ENCODE measurements at places on chromosomes 16 and 17.

DNA sequence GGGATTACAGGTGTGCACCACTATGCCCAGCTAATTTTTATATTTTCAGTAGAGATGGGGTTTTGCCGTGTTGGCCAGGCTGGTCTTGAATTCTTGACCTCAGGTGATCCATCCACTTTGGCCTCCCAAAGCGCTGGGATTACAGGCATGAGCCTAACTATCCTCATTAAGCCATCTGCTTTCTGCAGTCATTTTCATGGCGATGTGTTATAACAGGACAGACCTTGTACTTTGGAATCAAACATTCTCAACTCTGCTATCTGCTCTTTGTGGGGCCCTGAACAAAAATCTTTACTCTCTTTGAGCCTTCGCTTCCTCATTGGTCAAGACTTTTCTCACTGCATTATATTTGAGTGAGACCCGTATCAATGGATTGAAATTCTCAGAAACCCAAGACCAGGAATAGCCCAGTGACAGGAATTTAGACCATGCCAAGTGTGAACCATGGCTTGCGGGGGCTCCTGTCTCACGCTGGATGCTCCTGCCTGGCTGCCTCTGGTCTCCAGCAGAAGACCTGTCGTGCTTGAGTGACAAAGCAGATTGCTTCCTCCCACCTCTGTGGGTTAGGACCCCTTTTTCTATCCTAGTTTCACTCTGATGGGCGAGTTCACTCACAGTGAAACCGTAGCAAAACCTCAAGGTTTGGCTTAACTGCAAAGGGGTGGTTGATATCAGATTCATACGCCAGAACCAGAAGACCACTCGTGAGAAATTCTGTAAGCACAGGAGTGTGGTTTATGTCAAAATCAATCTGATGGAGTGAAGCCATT lies 519.1 kb downstream of the MAF start:
- DNase-seq = no peak

DNA sequence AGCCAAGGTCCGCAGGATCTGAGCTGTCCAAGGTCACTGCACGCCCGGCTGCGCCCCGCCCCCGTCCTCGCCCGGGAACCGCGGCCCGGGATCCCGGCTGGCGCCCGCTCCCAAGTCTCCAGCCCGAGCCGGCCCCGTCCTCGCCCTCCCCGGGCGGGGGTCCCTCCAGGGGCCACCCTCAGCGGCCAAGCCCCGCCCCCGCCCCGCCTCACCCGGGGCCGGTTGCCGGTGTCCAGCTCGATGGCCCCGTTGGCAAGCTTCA lies 216 bp downstream of the VPS9D1 start:
- DNase-seq = no peak

DNA sequence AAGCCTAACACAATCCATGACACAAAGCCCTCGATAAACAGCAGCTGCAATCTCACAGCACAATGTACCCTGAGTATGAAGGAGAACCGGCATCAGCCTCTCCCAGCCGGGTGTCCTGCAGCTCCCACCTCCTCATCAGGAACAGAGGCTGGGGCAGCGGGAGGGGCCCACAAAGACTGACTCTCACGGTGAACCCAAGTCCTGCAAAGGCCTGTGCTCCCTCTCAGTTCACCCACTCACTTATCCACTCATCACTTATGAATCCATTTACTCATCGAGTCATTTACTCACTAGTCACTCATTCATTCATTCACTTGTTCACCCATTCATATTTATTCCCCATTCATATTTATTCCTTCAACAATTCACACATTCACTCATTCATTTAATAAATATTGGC lies 11.6 kb downstream of the ZNF423 start:
- no peak for DNase-seq

DNA sequence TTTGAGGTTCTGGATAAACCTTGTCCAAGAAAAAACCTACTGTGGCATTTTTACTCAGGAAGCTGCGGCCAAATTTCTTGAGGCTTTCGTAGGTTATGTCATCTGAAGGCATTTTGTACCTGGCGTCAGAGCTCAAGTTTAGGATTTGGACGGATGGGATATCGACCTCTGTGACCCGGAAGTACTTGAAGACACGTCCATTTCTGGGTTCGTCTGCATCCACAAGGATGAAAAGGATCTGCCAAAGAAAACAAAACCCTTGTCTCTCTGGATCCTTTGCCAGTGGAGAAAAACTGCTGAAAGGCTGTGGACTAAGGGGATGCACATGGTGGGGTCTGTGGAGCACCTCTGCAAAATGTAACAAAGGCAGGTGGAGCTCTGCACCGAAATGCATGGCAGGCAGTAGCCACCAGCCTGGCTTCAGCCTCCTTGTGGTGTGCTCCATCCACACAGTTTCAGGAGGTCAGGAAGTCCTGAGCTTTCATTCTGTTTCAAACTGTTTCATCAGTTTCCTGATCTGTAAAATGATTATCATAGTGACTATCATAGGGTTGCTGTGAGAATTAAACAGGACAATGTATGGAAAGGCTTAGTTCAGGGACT lies 17.0 kb upstream of the UMOD start:
- DNase-seq = no peak

DNA sequence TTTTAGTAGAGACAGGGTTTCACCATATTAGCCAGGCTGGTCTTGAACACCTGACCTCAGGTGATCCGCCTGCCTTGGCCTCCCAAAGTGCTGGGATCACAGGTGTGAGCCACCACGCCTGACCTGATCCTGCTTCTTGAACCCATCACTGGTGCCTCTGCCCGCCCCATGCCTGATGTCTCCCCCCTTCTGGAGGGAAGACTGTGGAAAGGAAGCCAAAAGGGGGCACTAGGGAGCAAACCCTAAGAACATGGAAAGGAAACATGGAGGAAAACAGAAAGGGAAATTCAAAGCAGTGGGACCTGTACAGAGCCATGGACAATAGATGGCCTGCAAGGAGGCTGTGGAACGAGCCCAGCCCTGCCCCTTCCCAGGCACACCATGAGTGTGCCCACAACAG lies 31.1 kb upstream of the FASN start:
- no peak for DNase-seq

GRCh38 chr16:19662351-19662750 lies 55.7 kb downstream of the KNOP1 start:
- no peak for DNase-seq

GRCh38 chr17:39208136-39208535 lies 8.1 kb downstream of the RPL19 start:
- DNase-seq = no peak

GRCh38 chr16:74747-75334 lies 2.4 kb upstream of the RHBDF1 start:
- DNase-seq = no peak

DNA sequence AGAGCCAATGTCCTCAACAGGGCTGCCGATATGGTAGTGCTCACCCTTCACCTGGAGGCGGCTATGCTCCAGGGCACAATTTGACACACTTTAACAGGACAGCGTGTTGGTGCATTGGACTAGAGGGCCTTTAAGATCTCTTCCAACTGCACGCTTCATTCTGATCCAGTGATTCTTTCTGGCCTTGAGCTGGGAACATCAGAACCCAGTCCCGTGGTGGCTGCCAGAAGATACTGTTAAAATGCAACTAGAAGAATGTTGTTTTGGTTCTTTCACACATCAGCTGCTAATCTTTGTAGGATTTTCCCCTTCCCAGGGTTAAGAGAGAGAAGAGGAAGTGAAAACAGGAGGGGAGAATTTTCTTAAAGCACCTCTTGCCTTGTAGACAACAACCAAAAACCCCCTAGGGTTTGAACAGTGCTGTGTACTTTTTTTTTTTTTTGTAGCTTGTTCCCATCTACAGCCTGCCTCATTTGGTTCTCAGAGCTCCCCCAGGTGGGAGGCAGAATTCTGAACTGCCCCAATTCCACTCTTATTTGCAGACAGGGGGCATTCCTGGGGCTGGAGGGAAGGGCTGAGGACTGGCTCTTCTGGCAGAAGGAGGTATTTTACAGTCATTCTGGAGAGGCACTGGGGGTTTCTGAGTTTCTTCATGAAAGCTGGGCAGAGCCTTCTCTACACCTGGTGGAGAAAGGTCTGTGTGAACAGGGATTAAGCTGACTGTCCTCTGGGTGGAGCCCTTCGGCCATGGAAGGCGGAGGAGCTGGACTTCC lies 32.4 kb downstream of the SMARCE1 start:
- DNase-seq = no peak

DNA sequence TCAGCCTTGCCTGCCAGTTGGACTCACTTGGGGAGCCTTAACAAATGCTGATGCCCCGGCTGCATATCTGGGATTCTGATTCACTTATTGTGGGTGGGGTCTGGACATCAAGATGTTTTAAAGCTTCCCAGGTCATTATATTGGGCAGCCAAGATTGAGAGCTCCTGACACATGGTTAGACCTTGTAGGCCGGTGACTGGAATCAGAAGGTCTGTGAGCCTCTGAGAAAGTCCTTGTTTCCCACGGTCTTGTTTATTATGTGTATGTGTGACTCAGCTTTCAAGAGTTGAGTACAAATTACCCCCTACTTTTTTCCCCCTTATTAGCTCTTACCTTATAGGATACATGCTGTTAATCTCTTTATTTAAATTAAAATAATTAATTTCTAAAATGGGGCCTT lies 103.5 kb downstream of the ABCC1 start:
- DNase-seq = no peak

GRCh38 chr16:79045191-79045590 lies 555.3 kb downstream of the MAF start:
- no peak for DNase-seq

GRCh38 chr17:81173762-81174155 lies 7.7 kb upstream of the AATK start:
- no peak for DNase-seq

GRCh38 chr17:78450696-78451345 lies 72.4 kb downstream of the PGS1 start:
- no peak for DNase-seq

- no peak for DNase-seq
These were observed 8.6 kb upstream of the UBE2I start for GRCh38 chr16:1300664-1301476.

DNA sequence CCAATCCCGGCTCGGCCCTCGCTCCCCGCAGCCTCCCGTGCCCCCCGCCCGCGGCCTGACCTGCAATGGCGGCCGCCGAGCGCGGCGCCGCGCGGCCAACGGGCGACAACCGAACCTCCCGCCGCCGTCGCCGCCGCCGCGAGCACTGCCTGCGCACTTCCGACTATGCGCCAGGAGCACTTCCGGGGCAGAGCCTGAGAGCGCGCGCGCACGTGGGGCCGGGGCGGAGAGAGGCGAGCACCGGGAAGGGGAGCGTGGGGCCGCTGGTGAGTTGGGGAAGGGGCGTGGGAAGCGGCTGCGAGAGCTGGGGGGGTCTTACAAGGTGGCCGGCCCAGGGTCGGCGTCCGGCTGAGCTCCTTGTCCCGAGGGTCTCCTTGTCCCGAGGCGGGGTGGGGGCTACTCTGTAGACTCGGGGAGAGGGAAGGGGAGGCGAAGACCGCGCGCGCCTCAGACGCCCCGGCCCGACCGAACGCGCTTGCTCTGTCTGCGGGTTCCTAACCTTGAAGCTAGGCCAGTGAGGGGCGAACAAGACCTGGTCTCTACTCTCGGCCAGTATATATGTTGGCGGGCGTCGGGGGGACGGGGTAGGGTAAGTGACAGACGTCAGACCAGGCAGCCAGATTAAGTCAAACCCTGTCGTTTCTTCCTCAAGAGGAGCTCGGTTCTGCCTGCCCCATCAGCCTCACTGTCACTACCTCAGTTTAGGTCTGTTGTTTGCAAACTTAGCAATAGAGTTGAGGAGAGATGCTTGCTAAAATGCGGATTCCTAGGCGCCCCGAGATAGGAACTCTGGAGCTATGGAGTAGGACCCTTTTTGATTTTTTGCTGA lies at the start of the genes CHTF8 and UTP4:
CHTF8 (minus strand) TSS at position 165 of the 829 bp plus-strand sequence. CDS start 11,130 bp downstream, outside the sequence.
UTP4 (plus strand) TSS at position 226 of the 829 bp plus-strand sequence. CDS start 811 bp downstream, outside the sequence.
- no peak for DNase-seq

DNA sequence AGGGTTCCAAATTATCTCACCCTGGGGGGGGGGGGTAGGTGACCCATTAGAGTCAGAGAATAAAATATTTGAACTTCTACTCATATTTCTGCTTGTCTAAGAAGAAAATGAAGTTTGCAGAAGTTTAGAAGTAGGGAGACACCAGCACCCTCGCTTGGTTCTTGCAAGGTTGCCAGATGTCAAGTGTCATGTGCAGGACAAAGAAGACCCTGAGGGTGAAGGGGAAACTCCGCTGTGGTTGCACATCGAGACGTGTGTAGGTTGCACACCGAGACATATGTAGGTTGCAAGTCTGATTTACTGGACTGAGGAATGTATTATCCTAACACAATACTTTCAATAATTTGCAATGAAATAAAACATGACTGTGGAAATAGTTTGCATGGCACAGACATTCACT lies 42.4 kb upstream of the IRF8 start:
- no peak for DNase-seq

DNA sequence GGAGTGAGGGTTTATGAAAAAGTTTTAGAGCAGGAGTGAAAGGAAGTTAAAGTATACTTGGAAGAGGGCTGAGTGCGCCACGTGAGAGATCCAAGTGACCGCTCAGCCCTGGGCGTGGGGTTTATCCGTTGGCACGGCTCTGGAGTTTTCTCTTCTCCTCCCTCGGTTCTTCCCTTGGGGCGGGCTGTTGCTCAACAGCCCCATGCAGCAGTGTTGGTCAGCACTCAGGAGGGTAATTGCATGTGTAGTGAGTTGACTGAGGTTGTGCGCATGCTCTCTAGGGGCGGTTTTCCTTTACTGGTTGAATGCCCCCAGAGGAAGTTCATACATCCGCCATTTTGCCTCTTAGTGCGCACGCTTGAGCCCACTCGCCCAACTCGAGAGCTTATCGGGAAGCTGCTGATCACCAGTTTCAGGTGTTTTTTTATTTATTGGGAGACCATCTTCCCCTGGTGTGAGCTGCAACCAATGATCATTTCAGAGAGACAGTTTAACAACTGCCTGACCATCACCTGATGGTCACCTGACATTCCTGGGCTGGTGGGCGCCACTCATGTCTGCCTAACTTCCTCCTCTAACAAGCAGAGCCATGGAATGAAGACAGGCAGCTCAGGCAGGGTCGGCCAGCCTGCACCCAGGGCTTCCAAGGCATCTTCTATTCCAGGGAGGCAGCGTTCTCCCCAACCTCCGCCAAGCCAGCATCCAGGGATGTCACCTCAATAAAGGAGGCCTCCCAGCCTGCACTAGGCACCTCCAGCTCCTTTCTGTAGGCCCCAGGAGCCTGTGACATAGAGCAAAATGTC lies 41.3 kb upstream of the DNAH17 start:
- no peak for DNase-seq

DNA sequence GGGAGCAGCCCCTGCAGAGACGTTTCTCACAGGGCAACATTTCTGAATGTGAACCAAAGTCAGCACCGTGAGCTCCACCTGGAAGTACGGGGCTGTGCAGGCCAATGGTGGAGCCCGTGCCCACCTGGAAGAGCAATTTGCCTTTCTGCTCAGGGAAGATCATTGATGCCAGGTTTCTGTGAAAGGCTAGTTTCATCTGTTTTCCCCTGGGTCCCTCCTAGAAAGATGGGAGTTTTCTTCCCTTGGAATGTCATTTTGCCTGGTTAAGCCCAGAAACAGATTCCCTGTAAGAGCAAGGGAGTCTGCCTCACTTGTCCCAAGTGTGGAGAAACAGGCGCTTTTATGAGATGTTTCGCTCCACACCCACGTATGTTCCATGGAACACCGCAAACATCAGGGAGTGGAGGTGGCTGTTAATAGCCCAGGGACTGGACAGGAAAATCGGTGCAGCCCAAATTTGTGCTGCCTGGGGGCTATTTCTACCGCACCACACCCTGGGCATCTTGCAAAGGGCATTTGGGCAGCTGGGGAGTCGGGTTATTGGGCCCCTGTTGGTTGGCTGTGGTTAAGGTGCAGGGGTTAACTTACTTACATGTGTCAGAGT lies 2.6 kb downstream of the SLC6A4 start:
- DNase-seq = no peak
